ENCODE measurements at places on chromosomes 2 and 18.

DNA sequence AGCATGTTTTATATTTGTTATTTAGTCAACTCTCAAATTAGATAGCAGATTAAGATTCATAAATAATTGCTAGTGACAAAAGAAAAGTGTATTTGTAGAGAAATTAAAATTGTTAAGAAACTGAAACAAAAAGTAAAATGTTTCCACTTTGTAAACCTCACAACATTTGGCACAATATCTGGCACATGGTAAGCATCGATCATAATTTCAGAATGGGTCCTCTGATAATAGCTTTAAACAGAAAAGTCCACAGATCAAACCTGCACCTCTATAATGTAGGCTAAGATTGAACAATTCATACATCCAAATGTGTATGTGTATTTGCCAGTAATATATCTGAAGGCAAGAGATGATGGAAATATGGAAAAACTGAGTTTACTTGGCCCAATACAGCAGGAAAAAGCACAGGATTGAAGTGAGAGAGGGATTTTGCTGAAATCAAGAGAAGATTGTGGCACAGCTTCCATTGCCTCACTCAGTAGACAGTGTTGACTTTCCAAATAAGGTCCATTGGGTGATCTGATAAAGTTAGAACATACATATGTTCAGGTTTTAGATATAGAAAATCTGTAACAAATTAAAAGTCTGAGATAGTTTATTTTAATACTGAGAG is 39.4 kb downstream of the COBLL1 start:
- no peak for DNase-seq

GRCh38 chr18:79506191-79507075 is 110.7 kb downstream of the NFATC1 start:
- no peak for DNase-seq

- DNase-seq = no peak
Observed at GRCh38 chr2:185221-185620, 78.6 kb downstream of the SH3YL1 start.

DNA sequence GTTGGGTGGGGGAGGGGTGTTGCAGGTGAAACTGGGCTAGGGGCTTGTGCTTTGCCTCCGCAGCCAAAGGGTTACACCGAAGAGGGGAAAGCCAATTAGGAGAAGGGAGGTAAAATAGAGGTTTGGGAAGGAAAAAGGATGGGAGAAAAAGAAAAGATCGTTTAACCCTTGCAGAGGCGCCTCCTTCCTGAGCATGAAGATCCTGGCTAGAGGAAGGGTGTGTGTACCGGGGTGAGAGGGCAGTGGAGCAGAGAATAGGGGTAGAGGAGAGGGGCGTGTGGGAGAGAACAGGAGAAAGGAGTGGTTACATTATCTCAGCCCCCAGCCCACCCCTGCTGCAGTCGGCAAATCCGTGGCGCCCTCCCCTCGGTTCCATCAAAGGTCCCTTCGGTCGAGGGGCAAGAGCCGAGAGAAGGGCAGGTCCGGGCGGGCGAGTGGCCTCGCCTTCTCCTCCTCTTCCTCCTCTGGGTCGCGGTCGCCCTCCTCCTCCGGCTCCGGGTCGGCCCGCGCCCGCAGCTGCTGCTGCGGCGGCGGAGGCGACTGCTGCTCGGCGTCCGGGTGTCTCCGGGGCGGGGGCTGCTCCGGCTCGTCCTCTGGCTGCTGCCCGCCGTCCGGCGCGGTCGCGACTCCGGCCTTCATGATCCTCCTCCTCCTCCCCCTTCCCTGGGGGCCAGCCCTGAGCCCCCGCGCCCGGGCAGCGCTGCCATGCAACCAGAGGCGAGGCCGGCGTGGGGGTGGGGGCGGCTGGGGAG is 1.1 kb downstream of the MARCHF4 start:
- DNase-seq = peak; percentile 13

- DNase-seq = no peak
Observed at GRCh38 chr18:70397259-70397925, 108.5 kb downstream of the SOCS6 start.

GRCh38 chr2:120418174-120418787 is 72.3 kb downstream of the INHBB start:
- no peak for DNase-seq

- no peak for DNase-seq
Observed at GRCh38 chr2:109438773-109439389, 174.9 kb downstream of the SEPTIN10 start.

DNA sequence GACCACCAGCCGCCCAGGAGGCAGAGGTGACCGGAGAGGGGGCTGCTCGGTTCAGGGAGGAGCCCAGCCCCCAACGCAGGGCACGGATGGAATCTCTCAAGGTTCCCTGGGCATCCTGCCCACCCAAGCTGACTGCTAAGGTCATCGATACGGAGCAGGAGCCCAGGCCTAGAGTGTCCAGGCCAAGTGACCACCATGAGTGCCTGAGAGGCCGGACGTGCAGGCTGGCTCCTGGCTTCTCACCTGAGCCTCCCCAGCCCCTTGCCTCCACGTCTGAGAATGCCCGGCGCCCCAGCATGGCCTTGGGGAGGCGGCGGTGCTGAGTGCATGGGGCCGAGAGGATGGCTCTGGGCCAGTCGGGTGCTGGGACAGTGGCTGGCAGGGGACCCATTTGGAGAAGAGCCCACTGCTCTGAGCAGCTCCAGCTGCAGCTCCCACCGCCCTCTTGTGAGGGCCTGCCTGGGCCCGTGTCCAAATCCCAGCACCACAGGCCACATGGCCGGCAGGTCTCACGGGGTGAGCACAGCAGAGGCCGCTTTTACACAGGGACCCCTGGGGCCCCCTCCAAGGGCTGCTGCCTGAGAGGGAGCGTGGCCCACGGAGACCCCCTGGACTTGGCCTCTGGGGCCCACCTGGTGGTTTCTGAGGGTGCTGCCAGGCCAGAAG is 102.8 kb upstream of the CTDP1 start:
- peak; percentile 51 for DNase-seq

- DNase-seq = no peak
Observed at GRCh38 chr2:160639472-160639871, 145.9 kb upstream of the RBMS1 start.

- DNase-seq = no peak
Observed at GRCh38 chr2:160534996-160535395, 41.4 kb upstream of the RBMS1 start.

- DNase-seq = no peak
Observed at GRCh38 chr18:73670524-73670923, 477.1 kb downstream of the FBXO15 start.

DNA sequence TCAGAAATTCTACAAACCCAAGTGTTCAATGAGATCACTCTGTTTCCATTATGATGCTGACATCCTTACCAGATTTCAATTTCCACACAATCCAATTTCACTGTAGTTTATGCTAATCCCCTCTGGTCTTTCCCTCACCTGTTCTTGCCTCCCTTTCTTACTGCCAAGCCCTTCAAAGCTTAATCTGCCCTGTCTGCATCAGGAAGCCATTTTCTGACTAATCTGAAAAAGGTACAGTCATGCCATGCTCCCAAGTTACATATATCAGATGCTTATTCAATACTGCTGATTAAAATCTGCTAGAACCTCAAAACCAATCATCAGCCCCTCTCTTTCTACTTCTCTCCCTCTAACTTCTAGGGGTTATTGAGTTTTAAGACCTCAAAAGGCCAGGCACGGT is 8.9 kb downstream of the KRTCAP3 start:
- no peak for DNase-seq

GRCh38 chr2:135815269-135815668 is 21.7 kb downstream of the LCT start:
- DNase-seq = no peak

- DNase-seq = no peak
Observed at GRCh38 chr18:22469061-22469734, 51.5 kb upstream of the CTAGE1 start.

DNA sequence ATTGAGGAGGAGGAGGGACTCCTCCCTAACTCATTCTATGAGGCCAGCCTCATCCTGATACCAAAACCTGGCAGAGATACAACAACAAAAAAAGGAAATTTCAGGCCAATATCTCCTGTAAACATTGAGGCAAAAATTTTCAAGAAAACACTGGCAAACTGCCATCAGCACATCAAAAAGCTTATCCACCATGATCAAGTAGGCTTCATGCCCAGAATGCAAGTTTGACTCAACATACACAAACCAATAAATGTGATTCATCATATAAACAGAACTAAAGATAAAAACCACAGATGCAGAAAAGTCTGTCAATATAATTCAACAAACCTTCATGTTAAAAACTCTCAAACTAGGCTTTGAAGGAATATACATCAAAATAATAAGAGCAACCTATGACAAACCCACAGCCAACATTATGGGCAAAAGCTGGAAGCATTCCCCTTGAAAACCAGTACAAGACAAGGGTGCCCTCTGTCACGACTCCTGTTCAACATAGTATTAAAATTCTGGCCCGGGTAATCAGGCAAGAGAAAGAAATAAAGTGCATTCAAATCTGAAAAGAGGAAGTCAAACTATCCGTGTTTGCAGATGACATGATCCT is 1014.3 kb downstream of the CBLN2 start:
- DNase-seq = no peak

- no peak for DNase-seq
Observed at GRCh38 chr18:32261003-32261402, 71.2 kb downstream of the MEP1B start.

- no peak for DNase-seq
Observed at GRCh38 chr2:66301022-66301766, 133.7 kb upstream of the MEIS1 start.

DNA sequence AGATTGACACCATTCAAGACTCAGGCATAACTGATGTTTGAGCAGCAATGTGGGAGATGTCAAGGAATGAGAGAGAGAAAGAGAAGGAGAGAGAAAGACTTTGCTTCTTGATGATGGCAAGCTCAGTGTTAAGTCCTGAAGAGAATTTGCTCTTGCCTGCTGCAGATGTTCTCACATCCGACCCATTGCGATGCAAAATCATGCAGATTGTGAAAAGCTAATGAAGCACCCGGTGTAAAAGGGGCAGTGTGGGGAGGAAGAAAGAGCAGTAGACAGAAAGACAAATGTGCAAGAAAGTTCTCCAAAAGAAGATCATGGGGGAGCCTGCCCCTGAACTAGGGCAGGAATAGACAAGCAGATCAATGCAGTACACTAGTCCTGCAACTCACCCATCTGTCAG is 57.7 kb downstream of the EMX1 start:
- no peak for DNase-seq

- DNase-seq = no peak
Observed at GRCh38 chr2:163693484-163693883, 42.3 kb downstream of the FIGN start.

GRCh38 chr2:21966139-21966538 is 842.4 kb downstream of the TDRD15 start:
- no peak for DNase-seq

- DNase-seq = no peak
Observed at GRCh38 chr2:120701096-120701495, 34.6 kb upstream of the GLI2 start.

DNA sequence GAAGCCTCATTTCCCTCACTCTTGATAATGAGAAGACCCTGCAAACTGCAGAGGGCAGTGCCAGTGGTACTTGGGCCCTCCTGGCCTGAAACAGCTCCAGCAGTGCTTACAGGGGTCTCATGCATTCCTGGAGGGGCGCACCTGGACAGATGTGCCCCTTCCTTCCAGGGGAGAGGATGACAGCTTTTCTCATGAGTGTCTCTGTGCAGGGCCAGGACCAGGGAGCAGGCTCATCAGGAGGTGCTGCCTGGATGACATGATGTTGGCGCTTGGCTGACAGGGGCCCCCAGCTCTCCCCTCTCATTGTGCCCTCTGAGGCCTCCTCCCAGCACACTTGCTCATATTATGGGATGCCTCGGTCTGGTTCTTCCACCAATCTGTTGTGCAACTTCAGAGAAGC is 95.1 kb upstream of the MYCN start:
- DNase-seq = no peak

DNA sequence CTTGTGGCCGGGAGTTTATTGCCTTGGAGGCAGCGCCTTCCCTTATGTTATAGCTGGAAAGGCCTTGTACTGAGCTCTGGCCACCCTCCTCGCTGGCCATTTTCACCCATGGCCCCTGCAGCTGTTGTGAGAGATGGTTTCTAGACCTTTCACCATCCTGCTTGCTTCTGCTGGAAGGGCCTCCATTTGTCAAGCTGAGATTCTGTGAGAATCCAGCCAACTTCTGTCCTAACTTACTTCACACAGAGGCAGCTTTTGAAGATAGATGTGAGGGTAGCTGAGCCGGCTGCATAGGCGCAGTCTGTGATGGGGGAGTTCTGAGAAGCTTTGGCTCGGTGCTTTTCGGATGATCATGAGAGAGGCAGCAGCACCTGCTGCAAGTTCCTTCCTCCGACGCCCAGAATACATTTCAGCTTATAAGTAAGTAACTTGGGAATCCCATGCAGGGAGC is 8.7 kb downstream of the CTIF start:
- no peak for DNase-seq

GRCh38 chr2:45813003-45813941 is 161.8 kb downstream of the PRKCE start:
- DNase-seq = no peak

DNA sequence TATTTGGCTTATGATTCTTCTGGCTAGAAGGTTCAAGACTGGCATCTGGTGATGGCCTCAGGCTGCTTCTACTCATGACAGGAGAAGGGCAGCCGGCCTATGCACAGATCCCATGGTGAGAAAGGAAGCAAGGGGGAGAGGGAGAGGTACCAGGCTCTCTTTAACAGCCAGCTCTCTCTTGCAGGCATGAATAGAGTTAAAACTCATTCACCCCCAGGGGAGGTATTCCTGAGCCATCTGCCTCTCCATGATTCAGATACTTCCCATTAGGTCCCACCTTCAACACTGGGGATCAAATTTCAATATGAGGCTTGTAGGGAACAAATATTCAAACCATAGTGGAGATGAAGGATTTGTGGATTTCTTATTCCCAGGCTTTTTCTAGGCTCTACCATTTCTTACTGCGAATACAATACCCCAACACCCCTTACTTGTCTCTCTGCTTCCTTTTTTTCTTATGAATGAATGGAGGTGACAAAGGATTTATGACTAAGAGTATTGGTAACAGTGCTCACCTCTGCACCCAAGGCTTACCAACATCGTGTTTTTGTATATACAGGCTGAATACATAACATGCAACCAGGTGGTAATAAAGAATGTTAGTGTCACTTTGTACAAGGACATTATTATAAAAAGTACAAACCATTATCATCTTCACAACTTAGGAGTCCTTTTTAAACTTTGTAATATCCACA is 454.6 kb upstream of the TRIB2 start:
- peak; percentile 83 for DNase-seq

DNA sequence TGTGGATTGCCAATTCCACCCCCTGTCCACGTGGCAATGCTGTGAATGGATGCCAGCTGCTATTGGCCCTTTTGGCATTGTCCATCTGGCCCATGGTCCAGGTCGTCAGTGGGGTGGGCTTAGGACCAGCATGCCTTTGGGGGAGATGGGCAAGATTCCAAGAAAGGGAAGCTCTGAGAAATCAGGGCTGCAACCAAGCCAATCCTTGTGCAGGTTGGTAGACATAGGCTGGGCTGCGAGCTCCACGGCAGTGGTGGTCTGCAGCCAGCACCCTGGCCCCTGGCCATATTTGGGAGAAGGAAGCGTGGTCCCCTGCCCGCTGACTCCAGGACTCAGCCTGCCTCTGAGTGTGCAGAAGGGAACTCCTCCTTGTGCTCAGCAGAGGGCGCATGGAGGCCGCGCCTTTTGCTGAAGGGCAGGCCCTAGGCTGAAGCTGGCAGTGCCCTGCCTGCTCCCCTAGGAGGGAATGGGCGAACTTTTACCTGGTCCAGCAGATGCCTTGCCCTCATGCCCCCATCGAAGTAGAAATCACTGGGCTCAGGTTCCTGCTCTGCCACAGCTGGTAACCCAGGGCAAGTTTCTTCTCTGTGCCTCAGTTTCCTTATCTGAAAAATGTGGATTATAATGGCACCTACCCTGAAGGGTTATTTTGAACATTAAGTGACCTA is 5.4 kb downstream of the SPR start:
- peak; percentile 64 for DNase-seq
